Right ventricle myocardium inferior (tissue), 1 donor: ENCODE measurements at places on chromosomes 5 and 9. TPM values are rescaled to one million over a fixed set of nuclear protein-coding genes. Genes with fewer than 3 reads are reported as not detected.

Gene SPINK6
- total RNA-seq = not detected

GRCh38 chr9:129568560-129569501 is 52.1 kb downstream of the C9orf50 start:
- peak; percentile 76 for DNase-seq

DNA sequence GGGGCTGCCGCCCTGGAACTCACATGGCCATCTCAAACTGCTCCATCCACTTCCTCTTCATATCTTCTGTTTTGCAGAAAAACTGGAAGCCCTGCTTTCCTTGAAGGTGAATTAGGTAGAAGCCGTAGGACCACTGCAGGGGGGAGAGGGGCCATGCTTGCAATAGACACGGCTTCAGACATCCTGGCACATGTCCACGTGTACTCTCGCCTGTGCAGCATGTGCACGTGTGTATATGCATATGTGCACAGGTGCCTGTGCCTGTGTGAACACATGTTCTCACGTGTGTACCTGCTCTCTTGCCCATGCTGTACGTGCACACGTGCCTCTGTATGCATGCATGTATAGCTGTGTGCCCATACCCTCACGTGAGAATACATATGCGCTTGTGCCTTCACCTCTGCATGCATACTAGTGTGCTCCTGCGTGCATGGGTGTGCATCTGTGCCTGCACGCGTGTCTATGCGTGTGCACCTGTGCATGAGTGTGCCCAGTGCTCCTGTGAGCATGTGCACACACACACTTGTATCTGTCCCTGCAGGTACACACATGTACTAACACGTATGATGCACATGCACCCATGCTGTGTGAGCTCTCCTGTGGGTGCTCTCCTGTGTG is 47.7 kb upstream of the SARDH start:
- DNase-seq = peak; percentile 51

- no peak for DNase-seq
Observed at GRCh38 chr9:137772281-137772873, 105.2 kb upstream of the CACNA1B start.

Gene IL5
- total RNA-seq = not detected

Gene CCNI2
- total RNA-seq = 0.16 TPM

DNA sequence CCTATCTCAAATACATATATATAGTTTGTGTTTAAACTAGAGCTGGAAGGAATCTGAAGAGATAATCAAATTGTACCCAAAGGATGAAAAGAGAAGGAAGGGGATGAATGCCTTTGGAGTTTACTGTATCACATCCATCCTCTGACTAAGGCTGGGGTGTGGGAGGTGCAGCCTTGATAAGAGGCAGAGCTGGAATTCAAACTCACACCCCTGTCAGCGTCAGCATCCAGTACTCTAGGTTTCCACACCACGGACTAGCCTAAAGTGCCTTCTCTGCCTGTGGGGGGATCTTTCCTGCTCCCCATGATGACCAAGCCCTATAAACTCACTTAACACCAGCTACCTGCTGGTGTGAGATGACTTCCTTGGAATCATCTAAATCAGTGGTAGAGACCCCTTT is 48.1 kb downstream of the EPB41L4B start:
- DNase-seq = no peak

Gene GRM6
- total RNA-seq = not detected

- DNase-seq = no peak
Observed at GRCh38 chr9:18238254-18238653, 235.7 kb upstream of the ADAMTSL1 start.

DNA sequence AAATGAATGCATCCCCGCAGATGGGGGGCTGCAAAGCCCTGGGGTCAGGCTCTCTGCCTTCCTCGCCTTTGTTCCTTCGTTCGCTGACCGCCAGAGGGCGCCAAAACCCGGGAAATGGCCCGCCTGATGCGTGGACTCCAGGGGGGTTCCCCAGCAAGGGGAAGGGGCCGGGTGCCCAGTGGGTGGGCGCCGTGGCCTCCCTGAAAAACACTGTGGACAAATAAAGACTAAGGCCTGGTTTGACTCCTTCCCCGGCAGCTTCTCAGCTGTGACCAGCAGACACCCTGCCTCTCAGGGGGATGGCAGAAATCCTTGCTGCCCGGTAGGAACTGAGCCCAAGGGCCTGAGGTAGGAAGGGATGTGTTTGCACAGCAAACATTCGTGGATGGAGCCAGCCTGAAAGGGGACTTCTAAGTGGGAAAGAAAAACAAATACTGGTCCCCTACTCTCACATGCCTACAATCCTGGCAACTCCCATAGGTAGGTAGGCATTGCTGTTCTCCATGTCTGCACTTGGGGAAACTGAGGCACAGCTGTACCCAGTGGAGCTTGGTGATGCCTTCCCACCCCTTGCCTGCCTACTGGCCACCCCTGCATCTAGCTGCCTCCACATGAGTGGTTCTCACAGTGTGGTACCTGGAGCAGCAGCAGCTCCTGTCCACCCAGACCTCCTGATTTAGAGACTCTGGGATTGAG is 57.7 kb downstream of the DUSP1 start:
- DNase-seq = peak; percentile 78

Gene QRFP
- not detected for total RNA-seq

Gene DRD1
- total RNA-seq = not detected

DNA sequence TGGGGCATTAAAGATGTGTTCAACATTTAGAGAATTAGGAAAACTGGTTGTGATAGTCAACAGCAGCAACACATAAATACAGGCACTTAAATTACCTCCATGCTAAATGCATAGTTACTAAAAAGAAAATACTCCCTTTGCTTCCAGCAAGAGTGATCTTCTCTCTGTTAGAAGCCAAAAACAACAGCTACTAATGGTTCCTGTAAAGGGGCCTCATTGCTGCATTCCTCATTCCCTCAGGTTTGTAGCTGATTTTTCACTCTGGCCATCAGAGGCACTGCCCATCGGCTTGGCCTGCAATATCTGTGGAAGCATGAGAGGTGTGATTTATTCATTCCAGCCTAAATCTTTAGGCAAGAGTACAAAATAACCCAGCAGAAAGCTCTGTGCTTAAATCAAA is 466.0 kb upstream of the ADAMTS16 start:
- DNase-seq = no peak

Gene STK32A
- 1.1 TPM for total RNA-seq

Gene FST
- 10.6 TPM for total RNA-seq

- no peak for DNase-seq
Observed at GRCh38 chr9:72905514-72906480, 47.1 kb downstream of the ALDH1A1 start.

DNA sequence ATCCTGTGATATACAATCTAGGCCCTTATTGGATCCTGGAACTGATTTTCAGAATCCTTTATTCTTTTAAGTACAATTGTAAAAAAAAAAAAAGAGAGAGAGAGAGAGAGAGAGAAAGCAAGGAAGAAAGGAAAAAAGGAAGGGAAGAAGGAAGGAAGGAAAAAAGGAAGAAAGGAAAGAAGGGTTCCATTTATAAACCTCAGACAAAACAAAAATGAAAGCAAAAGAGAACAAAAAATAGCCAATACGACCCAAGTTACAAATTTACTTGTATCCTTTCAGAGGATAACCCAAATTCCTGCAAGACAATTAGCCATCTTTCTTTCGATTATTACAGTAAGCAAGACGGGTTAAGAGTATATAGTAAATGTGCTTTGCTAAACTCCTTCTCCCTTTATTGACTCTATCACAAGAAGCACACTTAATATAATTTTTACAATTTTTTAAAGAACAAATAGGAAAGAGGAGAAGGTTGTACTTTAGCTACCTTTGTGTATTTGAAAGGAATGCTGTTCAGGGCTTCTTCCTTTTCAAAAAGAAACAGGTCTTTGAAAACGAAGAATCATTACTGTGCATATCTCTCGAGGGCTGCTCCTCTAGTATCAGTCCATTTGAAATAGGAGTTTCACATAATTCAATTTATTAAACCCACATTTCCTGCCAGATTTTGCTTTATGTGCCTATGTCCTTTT is 543.3 kb downstream of the RAB3C start:
- no peak for DNase-seq

- DNase-seq = no peak
Observed at GRCh38 chr5:129617206-129617605, 130.7 kb upstream of the MINAR2 start.

Gene GABRA6
- not detected for total RNA-seq

DNA sequence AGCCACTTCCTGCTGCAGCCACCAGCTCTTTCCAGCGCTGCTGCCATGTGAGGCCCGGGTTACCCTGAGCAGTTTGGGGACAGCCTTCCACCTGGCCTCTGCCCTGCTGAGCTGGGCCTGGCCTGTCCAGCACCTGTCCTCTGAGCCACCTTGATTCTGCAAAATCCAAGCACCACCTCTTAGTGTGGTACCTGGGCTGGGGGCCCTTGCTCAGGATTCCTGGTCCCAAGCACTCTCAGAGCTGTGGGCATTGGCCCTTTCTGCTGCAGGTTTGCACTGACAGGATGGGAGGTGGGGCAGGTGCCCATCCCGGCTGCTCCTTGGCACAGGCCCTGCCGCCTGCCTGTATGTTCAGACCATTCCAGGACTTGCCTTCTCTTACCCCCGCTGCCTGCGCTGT is 309.2 kb upstream of the IRX4 start:
- DNase-seq = no peak

DNA sequence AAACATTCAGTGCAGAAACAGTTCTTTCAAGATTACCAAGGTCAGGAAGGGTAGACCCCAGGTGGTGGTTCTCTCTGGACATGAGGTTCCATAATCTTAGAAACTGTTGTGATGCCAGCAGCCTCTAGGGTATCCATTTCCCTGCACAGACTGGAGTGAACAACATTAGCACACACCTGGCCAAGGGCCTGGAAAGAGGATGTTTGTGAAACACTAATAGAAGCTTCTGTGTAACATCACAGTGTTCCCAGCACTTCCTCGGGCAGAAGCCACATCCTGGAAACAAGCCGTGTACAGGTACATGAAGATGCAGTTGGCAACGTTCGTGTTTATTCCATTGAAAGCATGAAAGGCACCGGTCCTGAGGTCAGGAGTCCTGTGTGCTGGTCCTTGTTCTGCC is 598.2 kb upstream of the KLF4 start:
- DNase-seq = no peak

- no peak for DNase-seq
Observed at GRCh38 chr5:172071309-172071875, 65.0 kb upstream of the FBXW11 start.

Gene IFNB1
- not detected for total RNA-seq

DNA sequence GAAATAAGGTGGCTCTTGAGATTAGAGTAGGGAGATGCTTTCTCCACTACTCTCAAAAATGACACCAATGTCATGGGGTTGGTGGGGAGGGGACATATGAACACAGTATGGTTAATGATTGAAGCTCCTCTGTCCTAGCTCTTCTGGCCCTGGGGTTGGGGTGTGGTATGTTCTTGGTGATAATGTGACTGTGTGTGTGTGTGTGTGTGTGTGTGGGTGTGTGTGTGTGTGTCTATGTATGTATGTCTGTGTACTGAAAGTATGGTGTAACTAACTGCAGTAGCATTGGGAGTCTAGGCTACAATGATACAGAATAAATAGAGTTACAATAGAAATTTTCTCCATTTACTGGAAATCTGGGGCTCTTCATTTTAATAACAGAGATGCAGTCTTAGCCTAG is 121.0 kb upstream of the CD180 start:
- DNase-seq = no peak

DNA sequence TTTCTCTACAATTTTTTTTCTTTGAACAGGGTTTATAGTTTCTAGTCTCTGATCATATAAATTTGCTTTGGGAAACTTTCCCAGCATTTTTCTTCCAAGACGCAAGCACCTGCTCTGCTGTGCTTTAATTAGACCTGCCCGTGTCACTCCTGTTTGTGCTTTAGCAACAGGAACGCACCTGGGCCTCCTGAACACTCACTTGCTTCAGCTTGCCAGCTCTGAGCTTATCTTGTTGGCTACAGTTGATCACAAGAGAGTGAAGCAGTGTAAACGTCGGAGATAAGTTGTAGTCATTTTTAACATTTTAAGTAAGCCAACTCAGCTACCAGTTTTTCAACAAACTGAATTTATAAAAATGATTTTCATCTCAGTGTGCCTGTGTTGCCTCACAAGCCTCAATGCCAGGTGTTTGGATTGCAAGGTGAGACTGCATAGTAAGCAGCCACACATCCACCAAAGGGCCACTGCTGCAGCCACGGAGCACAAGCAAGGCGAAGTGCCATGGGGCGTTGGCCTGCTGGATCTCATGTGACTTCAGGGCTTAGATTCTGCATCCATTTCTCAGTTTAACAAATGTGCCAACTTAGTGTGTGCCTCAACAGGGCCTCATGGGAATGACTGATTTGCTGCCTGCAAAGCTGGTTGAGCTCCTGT is 166.9 kb downstream of the TRIO start:
- DNase-seq = no peak

DNA sequence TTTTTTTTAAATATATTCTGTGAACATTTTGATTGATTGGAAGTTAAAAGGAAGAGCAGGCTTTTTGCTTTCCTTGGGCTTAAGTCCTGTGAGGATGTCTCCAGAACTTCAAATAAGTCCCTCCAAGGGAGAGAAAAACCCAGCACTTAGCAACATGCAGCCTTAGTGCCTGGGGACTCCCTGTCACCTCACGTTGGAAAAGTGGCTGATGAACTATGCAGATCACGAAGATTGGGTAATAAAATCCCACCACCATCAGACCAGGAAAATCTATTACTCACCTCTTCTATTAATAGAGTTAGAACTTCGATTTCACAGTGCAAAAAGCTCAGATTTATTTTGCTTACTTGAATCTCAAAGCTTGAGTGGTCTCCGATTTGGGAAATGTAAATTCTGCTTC is 507.0 kb downstream of the MAT2B start:
- DNase-seq = no peak

Gene CCDC171
- 1.6 TPM for total RNA-seq

- DNase-seq = no peak
Observed at GRCh38 chr5:111984044-111984443, 227.1 kb upstream of the NREP start.

DNA sequence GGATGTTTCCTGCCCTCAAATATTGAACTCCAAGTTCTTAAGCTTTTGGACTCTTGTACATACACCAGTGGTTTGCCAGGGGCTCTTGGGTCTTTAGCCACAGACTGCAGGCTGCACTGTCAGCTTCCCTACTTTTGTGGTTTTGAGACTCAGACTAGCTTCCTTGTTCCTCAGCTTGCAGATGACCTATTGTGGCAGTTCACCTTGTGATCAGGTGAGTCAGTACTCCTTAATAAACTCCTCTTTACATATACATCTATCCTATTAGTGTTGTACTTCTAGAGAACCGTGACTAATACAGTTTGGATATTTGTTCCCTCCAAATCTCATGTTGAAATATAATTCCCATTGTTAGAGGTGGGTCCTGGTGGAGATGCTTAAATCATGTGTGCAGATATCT is 681.9 kb upstream of the ARRDC3 start:
- no peak for DNase-seq

Gene DMRT3
- not detected for total RNA-seq

Gene IFNA13
- not detected for total RNA-seq

- peak; percentile 68 for DNase-seq
Observed at GRCh38 chr9:134681061-134681661, 39.6 kb downstream of the COL5A1 start.
